ENCODE measurements at places on chromosomes 1 and 21. TPM values are rescaled to one million over a fixed set of nuclear protein-coding genes. Genes with fewer than 3 reads are reported as not detected.

Gene NECTIN4
- total RNA-seq = 0.13 TPM

Gene FAM177B
- total RNA-seq = not detected

Gene RBM11
- 4.8 TPM for total RNA-seq

Gene CSMD2
- 2.1 TPM for total RNA-seq

Gene TBCE
- 24.7 TPM for total RNA-seq

Gene RHOU
- 10.2 TPM for total RNA-seq

Gene SLC5A9
- 1.1 TPM for total RNA-seq

Gene CD52
- total RNA-seq = 21.8 TPM

Gene OR14I1
- not detected for total RNA-seq

Gene C1QB
- not detected for total RNA-seq

Gene TEKT2
- 0.80 TPM for total RNA-seq

Gene YOD1
- total RNA-seq = 9.0 TPM

Gene CD1E
- not detected for total RNA-seq

Gene PLEKHN1
- total RNA-seq = not detected

Gene ACOT11
- total RNA-seq = 35.6 TPM

DNA sequence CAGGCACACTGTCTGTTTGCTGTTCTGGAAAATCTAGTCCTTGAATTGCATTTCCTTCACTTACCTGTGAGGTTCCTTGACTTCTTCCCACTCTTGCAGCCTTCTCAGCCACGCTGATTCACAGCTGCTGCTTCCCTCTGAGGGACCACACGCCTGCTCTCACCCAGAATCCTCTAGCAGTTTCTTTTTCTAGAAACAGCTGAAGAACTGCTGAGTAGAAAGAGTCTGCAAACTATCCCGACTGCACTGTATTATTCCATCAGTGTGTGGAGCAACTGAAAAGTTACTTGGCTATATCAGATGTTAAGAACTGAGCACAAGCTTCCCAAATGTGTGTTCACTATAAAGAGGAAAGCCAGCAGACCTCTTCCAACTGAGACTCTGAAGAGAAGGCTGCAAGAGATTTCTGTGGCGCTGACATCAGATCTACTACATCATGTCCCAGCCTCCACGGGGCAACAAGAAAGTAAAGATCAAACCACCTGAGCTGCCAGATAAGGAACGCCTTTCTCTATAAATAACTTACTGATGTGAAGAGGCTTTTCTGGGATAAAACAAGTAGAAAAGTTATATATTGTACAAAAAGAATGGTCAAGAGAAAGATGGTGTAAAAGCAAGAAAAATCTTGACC is 226.6 kb downstream of the RERE start:
- H3K27ac ChIP-seq = no peak overlapping the region
- peaks cover 17% of the 10 kb centered on the region for H3K36me3 ChIP-seq
- DNase-seq = no peak
- no peaks in the 10 kb centered on the region for H3K27me3 ChIP-seq
- peaks cover 29% of the 10 kb centered on the region for H3K4me1 ChIP-seq

DNA sequence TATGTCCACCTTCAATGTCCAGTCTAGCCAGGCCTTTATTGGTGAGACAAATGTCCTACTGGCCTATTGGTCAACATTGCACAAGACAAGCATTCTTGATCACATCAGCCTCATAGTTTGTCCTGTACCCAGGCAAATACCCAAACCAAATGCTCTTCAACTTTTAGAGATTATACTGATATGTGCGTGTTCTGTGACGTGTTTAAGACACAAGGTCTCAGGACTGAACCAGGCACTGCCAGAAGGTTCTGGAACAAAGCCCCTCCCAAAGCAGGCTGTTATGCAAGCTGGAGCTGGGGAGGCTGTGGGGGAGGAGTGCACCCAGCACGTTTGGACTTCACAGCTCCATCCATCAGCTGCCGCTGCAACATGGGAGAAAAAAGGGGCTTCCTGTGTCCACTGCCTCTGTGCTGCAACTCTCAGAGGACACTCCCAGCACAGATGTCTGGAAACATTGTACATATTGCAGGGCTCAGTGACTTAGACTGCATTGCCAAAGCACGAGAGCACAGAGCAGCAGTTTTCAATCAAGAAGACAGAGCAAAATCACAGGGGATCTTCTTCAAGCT is 45.9 kb downstream of the NID1 start:
- DNase-seq = no peak
- peaks cover 1% of the 10 kb centered on the region for H3K27me3 ChIP-seq
- H3K4me3 ChIP-seq = no peak overlapping the region
- H3K36me3 ChIP-seq = peaks cover 32% of the 10 kb centered on the region

GRCh38 chr21:46639489-46640386 is 4.3 kb downstream of the PRMT2 start:
- H3K27me3 ChIP-seq = no peaks in the 10 kb centered on the region
- H3K4me1 ChIP-seq = peaks cover 31% of the 10 kb centered on the region
- no peak overlapping the region for H3K4me3 ChIP-seq
- H3K36me3 ChIP-seq = peaks cover 29% of the 10 kb centered on the region
- H3K27ac ChIP-seq = peak overlapping the region; percentile 44

DNA sequence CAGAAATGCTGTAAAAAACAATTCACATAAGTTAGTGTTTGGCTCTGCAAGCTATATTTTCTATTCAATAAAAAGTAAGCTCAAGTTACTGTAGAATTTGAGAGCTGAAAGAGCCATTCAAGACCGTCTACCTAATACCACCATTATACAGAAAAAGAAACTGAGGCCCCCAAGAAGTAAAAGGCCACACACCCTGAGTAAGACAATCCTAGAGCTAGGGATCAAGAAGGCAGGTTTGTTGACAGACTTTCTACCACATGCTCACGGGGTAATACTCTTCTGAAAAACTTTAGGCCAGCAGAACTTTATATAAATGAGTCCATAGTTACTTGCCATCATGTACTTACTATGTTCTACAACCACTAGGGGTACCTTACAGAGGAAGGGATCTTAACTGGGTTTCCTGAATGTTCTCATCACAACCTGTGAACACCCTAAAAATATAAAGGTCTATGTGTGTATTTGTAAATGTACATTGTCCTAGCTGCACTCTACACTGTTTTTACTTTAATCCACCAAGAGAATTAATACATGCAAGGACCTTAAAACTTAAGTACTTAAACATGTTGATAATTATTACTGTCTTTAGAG is 2.7 kb downstream of the PSMG1 start:
- H3K27ac ChIP-seq = no peak overlapping the region
- H3K27me3 ChIP-seq = peaks cover 8% of the 10 kb centered on the region
- H3K4me3 ChIP-seq = no peak overlapping the region
- H3K4me1 ChIP-seq = peaks cover 13% of the 10 kb centered on the region
- H3K36me3 ChIP-seq = peaks cover 15% of the 10 kb centered on the region

GRCh38 chr1:228165372-228166169 is at the start of gene IBA57:
TSS of gene IBA57 (plus strand) at chr1:228165804. CDS start at chr1:228165817, 13 bp downstream.
- H3K27me3 ChIP-seq = peaks cover 13% of the 10 kb centered on the region
- H3K36me3 ChIP-seq = peaks cover 13% of the 10 kb centered on the region
- peak within 1 kb of the TSS; percentile 89 for H3K4me3 ChIP-seq
- peak; percentile 99 for DNase-seq
- peak within 1 kb of the TSS; percentile 92 for H3K27ac ChIP-seq

GRCh38 chr1:53066891-53067738 is 5.1 kb downstream of the PODN start:
- H3K27me3 ChIP-seq = peaks cover 16% of the 10 kb centered on the region
- H3K4me3 ChIP-seq = no peak overlapping the region
- peaks cover 3% of the 10 kb centered on the region for H3K4me1 ChIP-seq
- no peak for DNase-seq
- no peak overlapping the region for H3K27ac ChIP-seq

- peaks cover 12% of the 10 kb centered on the region for H3K36me3 ChIP-seq
- DNase-seq = no peak
- no peak overlapping the region for H3K27ac ChIP-seq
- H3K4me1 ChIP-seq = peaks cover 3% of the 10 kb centered on the region
- no peak overlapping the region for H3K4me3 ChIP-seq
- H3K27me3 ChIP-seq = peaks cover 2% of the 10 kb centered on the region
Measured at GRCh38 chr1:84613026-84613425, 38.8 kb upstream of the CTBS start.

- H3K27ac ChIP-seq = no peak overlapping the region
- H3K4me3 ChIP-seq = no peak overlapping the region
- DNase-seq = no peak
- peaks cover 8% of the 10 kb centered on the region for H3K27me3 ChIP-seq
- peaks cover 7% of the 10 kb centered on the region for H3K4me1 ChIP-seq
Measured at GRCh38 chr1:236156512-236157208, 14.3 kb downstream of the GPR137B start.

DNA sequence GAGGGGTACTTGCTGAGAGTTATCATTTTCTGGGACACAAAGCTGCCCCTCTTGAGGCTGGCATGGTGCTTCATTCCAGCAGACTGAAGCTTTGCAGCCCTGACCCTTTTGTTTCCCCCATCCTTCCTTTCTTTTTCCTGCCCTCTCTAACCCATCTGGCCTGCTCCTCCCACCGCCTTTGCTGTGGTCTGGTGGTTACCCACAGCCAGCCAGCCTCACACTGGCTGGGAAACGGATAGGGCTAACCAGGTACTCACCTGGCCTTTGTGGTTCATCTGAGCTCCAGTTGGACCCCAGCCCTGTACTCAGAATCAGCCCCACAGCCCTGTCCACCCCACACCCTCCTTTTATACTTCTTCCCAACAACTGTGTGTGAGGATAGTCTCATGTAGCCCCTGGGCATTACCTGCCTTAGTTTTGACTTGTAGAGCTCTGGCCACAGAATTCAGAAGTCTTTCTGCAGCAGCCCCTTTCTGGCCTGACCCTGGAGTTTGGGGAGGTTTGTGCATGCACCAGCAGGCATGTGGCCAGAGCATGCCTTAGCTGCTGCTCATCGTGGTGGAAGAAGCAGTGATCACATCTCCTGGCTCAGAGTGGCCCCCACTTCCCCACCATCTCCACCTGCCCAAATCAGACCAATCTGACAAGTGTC is 138.0 kb downstream of the TRABD2B start:
- no peak for DNase-seq
- no peak overlapping the region for H3K27ac ChIP-seq
- peaks cover 21% of the 10 kb centered on the region for H3K4me1 ChIP-seq
- no peaks in the 10 kb centered on the region for H3K36me3 ChIP-seq
- peaks cover 4% of the 10 kb centered on the region for H3K27me3 ChIP-seq

GRCh38 chr1:201265756-201266155 is 17.6 kb upstream of the PKP1 start:
- DNase-seq = no peak
- H3K27ac ChIP-seq = no peak overlapping the region
- H3K27me3 ChIP-seq = peaks cover 4% of the 10 kb centered on the region

- peak overlapping the region; percentile 81 for H3K27ac ChIP-seq
- H3K4me3 ChIP-seq = peak overlapping the region; percentile 35
- H3K4me1 ChIP-seq = peaks cover 32% of the 10 kb centered on the region
- no peak for DNase-seq
Measured at GRCh38 chr1:157112186-157112867, 12.7 kb upstream of the ETV3L start.

- no peaks in the 10 kb centered on the region for H3K27me3 ChIP-seq
- peak overlapping the region; percentile 82 for H3K4me3 ChIP-seq
- no peak overlapping the region for H3K27ac ChIP-seq
Measured at GRCh38 chr1:31549809-31550620, 26.3 kb upstream of the TINAGL1 start.

DNA sequence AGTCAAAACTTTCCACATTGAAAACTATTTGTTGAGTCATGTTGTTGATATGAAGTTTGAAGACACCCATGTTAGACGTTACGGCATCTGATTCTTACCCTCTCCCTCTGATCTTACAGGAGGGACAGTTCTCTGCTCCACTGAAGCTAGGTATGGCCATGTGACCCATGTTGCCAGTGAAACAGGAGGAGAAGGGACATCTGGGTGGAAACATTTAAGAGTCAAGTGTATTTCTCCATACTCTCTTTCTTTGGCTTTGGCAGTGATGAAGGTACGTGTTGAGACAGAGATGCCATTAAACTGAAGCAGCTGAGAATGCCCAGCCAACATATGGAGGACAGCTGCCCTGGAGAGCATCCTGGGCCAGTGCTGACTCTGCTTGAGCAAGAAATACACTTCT is 198.4 kb upstream of the PTGFR start:
- no peak overlapping the region for H3K4me3 ChIP-seq
- no peak for DNase-seq
- no peaks in the 10 kb centered on the region for H3K36me3 ChIP-seq
- no peaks in the 10 kb centered on the region for H3K27me3 ChIP-seq

- H3K4me3 ChIP-seq = no peak overlapping the region
- H3K36me3 ChIP-seq = no peaks in the 10 kb centered on the region
- no peaks in the 10 kb centered on the region for H3K4me1 ChIP-seq
- peaks cover 15% of the 10 kb centered on the region for H3K27me3 ChIP-seq
- H3K27ac ChIP-seq = no peak overlapping the region
- peak; percentile 74 for DNase-seq
Measured at GRCh38 chr1:225480825-225481434, 53.1 kb upstream of the LBR start.

- no peaks in the 10 kb centered on the region for H3K36me3 ChIP-seq
- peaks cover 3% of the 10 kb centered on the region for H3K27me3 ChIP-seq
- H3K4me3 ChIP-seq = no peak overlapping the region
- H3K27ac ChIP-seq = no peak overlapping the region
- peaks cover 14% of the 10 kb centered on the region for H3K4me1 ChIP-seq
Measured at GRCh38 chr21:45977396-45977795, 4.2 kb upstream of the COL6A1 start.

- no peaks in the 10 kb centered on the region for H3K36me3 ChIP-seq
- H3K4me1 ChIP-seq = peaks cover 10% of the 10 kb centered on the region
- DNase-seq = no peak
- peaks cover 8% of the 10 kb centered on the region for H3K27me3 ChIP-seq
- H3K27ac ChIP-seq = no peak overlapping the region
Measured at GRCh38 chr1:224726441-224727182, 110.5 kb downstream of the CNIH3 start.

GRCh38 chr1:22611530-22611947 is 24.9 kb upstream of the C1QA start:
- DNase-seq = peak; percentile 82
- peaks cover 10% of the 10 kb centered on the region for H3K27me3 ChIP-seq
- H3K4me3 ChIP-seq = no peak overlapping the region

- H3K36me3 ChIP-seq = no peaks in the 10 kb centered on the region
- peaks cover 24% of the 10 kb centered on the region for H3K4me1 ChIP-seq
- H3K27ac ChIP-seq = peak overlapping the region; percentile 74
- no peak for DNase-seq
- H3K27me3 ChIP-seq = no peaks in the 10 kb centered on the region
Measured at GRCh38 chr1:163875200-163875926, 553.6 kb downstream of the NUF2 start.

DNA sequence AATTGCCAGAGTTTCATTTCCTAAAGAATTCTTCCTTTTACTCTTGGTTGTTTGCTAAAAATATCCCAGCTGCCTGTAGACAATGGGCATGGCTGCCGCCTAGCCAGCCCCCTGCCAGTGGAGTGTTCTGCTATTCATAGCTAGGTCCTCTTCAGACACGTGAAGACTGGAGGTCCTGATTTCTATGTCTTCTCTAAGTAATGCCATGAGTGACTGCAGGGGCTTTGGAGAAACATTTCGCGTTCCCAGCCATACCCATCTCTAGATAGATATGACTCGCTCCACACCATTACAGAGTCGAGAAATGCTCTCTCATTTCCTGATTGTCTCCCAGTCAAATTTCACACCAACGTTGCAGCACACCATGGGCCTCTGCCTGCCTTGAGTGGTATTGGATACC is 99.5 kb upstream of the BACE2 start:
- peaks cover 11% of the 10 kb centered on the region for H3K27me3 ChIP-seq
- H3K4me1 ChIP-seq = peaks cover 12% of the 10 kb centered on the region
- H3K27ac ChIP-seq = no peak overlapping the region
- H3K36me3 ChIP-seq = no peaks in the 10 kb centered on the region
- peak overlapping the region; percentile 86 for H3K4me3 ChIP-seq

GRCh38 chr1:38193040-38193439 is 146.4 kb upstream of the POU3F1 start:
- no peak for DNase-seq
- no peak overlapping the region for H3K27ac ChIP-seq
- H3K27me3 ChIP-seq = peaks cover 3% of the 10 kb centered on the region
- H3K4me3 ChIP-seq = no peak overlapping the region
- no peaks in the 10 kb centered on the region for H3K4me1 ChIP-seq

GRCh38 chr1:172360511-172360910 is 60.0 kb upstream of the C1orf105 start:
- H3K27ac ChIP-seq = no peak overlapping the region
- no peak for DNase-seq
- H3K4me3 ChIP-seq = no peak overlapping the region
- H3K36me3 ChIP-seq = no peaks in the 10 kb centered on the region
